ENCODE measurements at places on chromosomes 12 and 14. TPM values are rescaled to one million over a fixed set of nuclear protein-coding genes. Genes with fewer than 3 reads are reported as not detected.

RDH5 gene
- total RNA-seq: 32.2 TPM

- no peaks in the 10 kb centered on the region for H3K4me1 ChIP-seq
- no peak for DNase-seq
- H3K27ac ChIP-seq: no peak overlapping the region
- no peak overlapping the region for H3K4me3 ChIP-seq
These were observed 553.0 kb downstream of the RPS29 start for GRCh38 chr14:49033131-49033530.

SIX6 gene
- total RNA-seq: not detected

SLC25A47 gene
- not detected for total RNA-seq

GRCh38 chr14:96014176-96014575, 25.0 kb upstream of the C14orf132 start:
- DNase-seq: no peak
- no peaks in the 10 kb centered on the region for H3K36me3 ChIP-seq
- no peak overlapping the region for H3K4me3 ChIP-seq
- peaks cover 41% of the 10 kb centered on the region for H3K27me3 ChIP-seq

- H3K27ac ChIP-seq: no peak overlapping the region
- H3K36me3 ChIP-seq: no peaks in the 10 kb centered on the region
- H3K4me3 ChIP-seq: no peak overlapping the region
- no peak for DNase-seq
- peaks cover 15% of the 10 kb centered on the region for H3K4me1 ChIP-seq
- H3K27me3 ChIP-seq: no peaks in the 10 kb centered on the region
These were observed 467.1 kb downstream of the ATP23 start for GRCh38 chr12:58408516-58408915.
